ENCODE measurements at places on chromosomes 11 and 22.

GRCh38 chr11:106369224-106369623 is 291.8 kb downstream of the AASDHPPT start:
- no peak for DNase-seq

- no peak for DNase-seq
Observed at GRCh38 chr11:57313788-57314135, 11.0 kb downstream of the TNKS1BP1 start.

- no peak for DNase-seq
Observed at GRCh38 chr11:125513705-125514265, 17.7 kb upstream of the FEZ1 start.

DNA sequence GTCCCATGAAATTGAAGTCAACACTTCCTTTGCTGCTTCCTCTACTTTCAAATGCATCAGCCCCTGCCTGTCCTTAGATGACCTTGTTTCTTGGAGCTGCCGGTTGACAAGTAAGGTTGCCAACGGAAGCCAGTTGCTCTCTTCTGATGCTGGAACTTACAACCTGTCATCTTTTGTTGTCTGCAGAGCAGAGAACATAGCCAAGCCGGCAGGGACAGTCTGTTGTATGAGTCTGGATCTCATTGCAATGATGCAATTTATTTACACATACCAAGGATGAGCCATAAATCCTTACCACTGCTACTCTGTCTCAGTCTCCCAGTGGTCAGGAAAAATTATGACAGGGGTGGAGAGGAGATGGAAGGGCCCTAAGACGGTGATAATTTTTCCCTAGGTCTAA is 151.4 kb downstream of the BLID start:
- DNase-seq = no peak
